Dermis blood vessel endothelial cell (primary cell): ENCODE measurements at places on chromosomes 13 and 19. TPM values are rescaled to one million over a fixed set of nuclear protein-coding genes. Genes with fewer than 3 reads are reported as not detected.
A peak's percentile ranks its signal among the peaks of the same experiment; 100 is the strongest.

GRCh38 chr13:46295491-46296114 lies 83.9 kb downstream of the LRRC63 start:
- peak; percentile 33 for DNase-seq

DNA sequence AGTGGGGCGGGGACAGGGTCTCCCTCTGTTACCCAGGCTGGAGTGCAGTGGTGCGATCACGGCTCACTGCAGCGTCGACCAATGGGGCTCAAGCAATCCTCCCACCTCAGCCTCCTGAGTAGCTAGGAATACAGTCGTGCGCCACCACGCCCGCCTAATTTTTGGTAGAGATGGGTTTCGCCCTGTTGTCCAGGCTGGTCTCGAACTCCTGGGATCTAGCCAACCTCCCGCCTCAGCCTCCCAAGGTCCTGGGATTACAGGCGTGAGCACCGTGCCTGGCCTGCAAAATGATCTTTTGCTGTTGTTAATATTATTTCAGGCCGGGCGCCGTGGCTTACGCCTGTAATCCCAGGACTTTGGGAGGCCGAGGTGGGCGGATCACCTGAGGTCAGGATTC lies 621 bp upstream of the TGDS start:
- no peak for DNase-seq

DNA sequence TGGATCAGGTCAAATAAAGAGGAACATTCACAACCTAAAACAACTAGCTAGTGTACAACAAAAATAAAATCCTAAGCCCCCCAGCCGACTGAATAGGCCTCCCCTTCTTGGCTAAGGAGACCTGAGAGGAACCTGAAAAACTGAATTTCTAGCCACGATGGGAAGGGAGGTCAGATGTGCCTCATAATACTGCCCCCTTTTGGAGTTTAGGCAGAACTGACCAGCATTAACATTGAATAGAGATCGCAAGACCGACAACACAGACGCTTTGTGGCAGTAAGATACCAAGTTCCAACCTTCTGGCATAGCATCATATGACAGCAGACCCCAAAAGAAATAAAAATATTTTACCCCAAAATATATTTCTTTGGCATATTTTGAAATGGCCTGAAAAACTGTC lies 15.9 kb downstream of the CBY2 start:
- DNase-seq = no peak

- DNase-seq = peak; percentile 21
These were observed 21.7 kb downstream of the PHF11 start for GRCh38 chr13:49517461-49517860.

GRCh38 chr13:92560883-92561282 lies 665.7 kb upstream of the GPC6 start:
- DNase-seq = no peak

DNA sequence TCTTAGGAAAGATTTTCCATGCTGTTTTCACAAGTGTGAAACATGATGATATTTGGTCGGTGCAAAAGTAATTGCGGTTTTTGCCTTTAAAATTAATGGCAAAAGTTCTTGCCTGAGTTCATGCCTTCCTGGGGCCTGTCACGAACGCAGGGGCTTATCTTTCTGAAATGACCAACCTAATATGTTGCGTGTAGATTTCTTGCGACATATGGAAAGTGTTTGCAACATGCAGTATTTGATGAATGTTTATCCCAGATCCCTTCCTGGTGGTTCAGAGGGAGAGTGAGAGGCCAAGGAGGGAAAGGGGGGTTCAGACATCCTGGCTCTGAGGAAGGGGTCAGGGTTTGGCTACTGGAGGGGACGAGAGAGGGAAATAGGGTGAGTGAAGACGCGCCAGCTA lies 72.0 kb downstream of the TEX29 start:
- no peak for DNase-seq

GRCh38 chr13:65921933-65922332 lies 1308.2 kb downstream of the PCDH9 start:
- DNase-seq = no peak

DNA sequence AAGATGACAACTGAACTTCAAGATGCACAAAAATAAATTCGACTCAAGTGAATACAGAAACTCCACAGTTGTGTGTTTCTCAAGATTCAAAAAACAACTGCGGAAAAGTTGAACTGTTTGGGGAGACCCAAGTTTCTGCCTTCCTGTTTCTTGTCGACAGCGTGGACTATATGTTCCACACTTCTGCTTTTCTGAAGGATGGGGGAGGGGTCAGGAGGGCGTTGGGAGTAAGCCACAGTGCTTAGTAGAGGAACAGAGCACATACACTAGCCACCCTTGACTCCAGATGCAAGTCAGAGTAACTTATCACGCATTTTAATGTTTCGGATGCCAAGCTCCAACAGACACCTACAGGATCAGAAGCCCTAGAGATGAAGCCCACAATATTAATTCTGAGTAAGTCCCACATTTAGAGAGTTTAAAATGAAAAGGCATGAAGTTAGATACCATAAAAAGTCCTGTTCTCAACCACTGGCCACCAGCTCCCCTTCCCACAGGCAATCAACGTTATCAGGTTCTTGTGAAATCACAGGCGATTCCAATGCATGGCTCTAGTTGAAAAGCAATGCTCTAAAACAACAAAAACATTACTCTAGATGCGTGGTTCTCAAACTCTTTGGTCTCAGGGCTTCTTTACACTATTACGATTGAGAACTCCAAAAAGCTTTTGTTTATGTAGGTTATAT lies 4.2 kb downstream of the TUBGCP3 start:
- DNase-seq = no peak

DNA sequence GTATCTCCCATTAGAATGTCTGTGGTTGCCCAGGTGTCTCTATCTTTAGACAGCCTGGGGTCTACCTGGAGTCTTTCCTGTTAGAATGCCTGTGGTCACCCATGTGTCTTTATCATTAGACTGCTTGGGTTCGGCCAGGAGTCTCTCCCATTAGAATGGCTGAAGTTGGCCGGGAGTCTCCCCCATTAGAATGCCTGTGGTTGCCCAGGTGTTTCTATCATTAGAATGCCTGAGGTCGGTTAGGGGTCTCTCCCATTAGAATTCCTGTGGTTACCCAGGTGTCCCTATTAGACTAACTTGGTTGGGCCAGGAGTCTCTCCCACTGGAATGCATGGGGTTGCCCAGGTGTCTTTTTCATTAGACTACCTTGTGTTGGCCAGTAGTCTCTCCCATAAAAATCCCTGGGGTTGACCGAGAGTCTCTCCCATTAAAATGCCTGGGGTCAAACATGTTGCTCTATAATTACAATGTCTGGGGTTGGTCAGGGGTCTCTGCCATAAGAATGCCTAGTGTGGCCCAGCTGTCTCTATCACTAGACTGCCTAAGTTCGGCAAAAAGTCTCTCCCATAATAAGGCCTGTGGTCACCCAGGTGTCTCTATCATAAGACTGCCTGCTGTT lies 1448.7 kb downstream of the UQCRFS1 start:
- no peak for DNase-seq

- no peak for DNase-seq
These were observed 76.1 kb upstream of the POMP start for GRCh38 chr13:28582892-28583240.

- DNase-seq = no peak
These were observed 8.3 kb downstream of the TMEM143 start for GRCh38 chr19:48355365-48355954.

DNA sequence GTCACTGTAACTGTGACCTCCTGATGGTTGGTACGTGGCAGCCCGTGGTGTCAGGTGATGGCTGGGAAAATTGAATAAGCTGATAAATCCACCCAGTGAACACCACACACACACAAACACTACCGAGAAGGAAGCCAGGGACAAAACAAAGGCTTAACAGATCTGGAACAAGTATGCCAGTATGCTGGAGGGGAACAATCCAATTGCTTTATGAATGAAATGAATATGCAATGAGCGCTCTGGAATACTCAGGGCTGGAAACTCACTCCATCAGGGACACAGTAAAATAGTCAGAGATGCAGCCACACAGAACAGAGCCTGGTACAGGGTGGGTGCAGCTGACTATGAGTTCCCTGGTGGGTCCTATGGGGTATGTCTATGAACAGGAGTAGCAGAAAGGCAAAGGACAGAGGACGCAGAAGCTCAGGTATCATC lies 16.7 kb downstream of the TMTC4 start:
- DNase-seq = no peak

GRCh38 chr13:112270951-112271350 lies 105.2 kb upstream of the SPACA7 start:
- DNase-seq = no peak

DNA sequence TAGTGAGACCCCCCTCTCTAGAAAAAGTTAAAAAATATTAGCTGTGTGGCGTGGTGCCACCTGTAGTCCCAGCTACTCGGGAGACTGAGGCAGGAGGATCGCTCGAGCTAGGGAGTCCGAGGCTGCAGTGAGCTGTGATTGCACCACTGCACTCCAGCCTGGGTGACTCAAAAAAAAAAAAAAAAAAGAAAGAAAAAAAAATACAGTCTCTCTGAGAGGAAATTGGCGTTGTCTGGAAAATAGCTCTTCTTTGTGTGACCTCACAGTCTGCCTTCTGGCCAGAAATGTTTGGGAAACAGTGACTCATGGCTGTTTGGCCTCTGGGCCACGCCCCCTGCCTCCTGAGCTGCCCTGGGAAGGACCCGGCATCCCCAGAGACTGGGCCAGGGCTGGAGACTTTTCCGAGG lies 10.7 kb downstream of the MARCHF2 start:
- DNase-seq = peak; percentile 98

DNA sequence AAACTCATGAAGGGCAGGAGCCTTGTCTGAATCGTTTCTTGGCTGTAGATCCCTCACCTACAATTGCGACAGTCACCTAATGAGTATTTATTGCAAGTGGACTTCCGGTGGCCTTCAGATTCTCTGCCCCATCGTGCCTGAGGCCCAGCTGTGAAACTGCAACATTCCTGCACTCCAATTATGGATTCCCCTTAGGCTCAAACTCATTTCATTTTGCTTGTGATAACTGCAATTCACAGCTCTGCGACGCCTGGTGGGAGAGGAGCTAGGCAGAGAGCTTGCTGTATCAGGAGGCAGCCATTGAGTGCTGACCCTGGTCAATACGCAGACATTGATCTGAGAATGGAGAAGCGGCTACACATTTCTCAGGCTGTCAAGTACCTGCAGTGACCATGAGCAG lies 59.0 kb downstream of the CCDC70 start:
- DNase-seq = no peak

DNA sequence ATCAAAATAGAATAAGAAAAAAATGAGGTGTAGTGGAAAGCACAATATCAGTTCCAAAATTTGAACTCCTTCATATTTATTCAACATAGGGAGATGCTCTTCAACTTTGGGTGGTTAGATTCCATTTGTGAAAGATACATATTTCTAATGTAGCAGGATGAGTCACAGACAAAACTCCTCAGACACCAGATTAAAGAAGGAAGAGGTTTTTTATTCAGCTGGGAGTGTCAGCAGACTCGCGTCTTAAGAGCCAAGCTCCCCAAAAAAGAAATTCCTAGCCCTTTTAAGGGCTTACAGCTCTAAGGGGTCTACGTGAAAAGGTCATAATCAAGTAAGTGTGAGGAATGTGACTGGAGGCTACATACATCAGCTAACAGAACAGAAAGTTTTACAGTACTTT lies 6.8 kb upstream of the ZNF765 start:
- DNase-seq = no peak

DNA sequence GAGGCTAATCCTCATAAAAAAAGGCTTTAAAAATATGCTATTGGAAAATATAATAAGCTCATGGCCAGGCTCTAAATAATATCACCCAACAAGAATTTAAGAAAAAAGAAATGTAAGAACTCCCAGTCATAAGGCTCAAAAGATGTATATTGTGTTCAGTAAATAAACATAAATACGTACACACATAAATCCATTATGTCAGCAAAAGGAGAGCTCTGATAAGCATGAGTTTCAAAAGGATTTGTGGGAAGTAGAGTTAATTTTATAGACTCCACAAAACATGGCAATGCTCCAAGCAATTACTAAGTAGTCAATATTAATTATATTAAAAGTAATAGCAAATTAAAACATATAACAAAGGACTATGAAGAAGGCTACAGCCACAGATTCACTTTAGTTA lies 37.3 kb upstream of the TRPC4 start:
- no peak for DNase-seq

- DNase-seq = no peak
These were observed 128.1 kb upstream of the TRPC4 start for GRCh38 chr13:37997641-37998040.

CYP4F2 gene
- not detected in 2 replicates for total RNA-seq

MUC16 gene
- under 0.01 TPM in 1 of 2 replicates, not detected in the other for total RNA-seq

OR7G1 gene
- total RNA-seq = not detected in 2 replicates

PRX gene
- 1.7 and 2.1 TPM in 2 replicates for total RNA-seq

TMEM190 gene
- not detected in 2 replicates for total RNA-seq

ZNF350 gene
- 11.2 and 14.8 TPM in 2 replicates for total RNA-seq

ZNF225 gene
- 5.3 and 8.5 TPM in 2 replicates for total RNA-seq

ACER1 gene
- total RNA-seq = not detected in 2 replicates

KLF2 gene
- 4.4 and 5.1 TPM in 2 replicates for total RNA-seq
